ENCODE measurements at places on chromosomes 2 and 18.

GRCh38 chr2:29806461-29806860, 114.9 kb downstream of the ALK start:
- DNase-seq = no peak

DNA sequence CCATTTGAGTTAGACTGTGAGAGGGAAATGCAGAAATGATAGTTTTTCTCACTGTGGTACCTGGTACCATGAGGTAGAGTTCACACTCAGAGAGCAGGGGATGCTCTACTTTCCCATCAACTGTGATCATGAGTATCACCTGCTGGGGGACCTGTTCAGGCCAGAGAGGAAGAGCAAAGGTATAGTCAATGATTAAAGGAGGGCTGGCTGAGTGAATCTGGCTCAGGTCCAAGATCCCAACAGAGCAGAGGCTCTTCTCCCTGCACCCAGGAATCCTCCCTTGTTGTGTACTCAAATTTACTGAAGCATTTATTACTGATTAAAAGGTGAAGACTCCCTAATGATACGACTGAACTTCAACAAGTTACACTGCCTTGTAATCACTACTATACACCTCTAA, 104.6 kb upstream of the CHRNA1 start:
- no peak for DNase-seq

GRCh38 chr18:69949538-69949936, 1.9 kb upstream of the CD226 start:
- no peak for DNase-seq

- no peak for DNase-seq
Measured at GRCh38 chr2:235601960-235602704, 108.3 kb downstream of the AGAP1 start.

GRCh38 chr2:9549420-9549819, 6.2 kb downstream of the ADAM17 start:
- DNase-seq = no peak

DNA sequence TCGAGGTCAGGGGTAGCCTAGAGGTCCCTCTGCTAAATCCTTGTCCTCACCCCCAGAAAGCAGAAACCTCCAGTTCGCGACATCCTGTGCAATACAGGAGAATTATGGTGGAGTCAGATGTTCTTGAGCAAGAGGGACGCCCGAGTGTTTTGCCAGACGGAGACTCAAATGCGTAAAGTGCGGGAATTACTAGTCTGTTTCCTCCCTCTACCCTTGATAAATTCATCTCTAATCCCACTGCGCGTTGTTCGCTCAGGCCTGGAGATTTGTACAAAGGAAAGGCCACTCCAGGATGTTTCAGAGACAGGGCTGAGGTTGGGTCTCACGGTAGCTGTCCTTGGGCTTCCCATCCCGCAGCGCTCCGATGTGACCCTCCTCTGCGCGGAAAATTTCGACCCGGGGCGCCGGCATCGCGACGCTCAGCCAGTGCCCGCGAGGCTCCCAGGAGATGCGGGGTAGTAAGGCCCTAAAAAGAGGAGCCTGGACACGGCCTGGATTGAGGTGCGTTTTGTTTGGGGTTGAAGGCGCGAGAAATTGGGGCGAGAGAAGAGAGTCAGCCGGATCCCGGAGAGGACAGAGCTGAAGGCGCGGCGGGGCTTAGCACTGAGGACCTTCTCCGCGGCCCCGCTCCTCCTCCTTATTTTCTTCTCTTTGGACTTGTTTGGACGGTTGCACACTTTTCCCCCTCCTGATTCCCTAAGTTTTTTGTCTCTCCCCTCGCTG, 2.6 kb upstream of the NEUROD1 start:
- no peak for DNase-seq

DNA sequence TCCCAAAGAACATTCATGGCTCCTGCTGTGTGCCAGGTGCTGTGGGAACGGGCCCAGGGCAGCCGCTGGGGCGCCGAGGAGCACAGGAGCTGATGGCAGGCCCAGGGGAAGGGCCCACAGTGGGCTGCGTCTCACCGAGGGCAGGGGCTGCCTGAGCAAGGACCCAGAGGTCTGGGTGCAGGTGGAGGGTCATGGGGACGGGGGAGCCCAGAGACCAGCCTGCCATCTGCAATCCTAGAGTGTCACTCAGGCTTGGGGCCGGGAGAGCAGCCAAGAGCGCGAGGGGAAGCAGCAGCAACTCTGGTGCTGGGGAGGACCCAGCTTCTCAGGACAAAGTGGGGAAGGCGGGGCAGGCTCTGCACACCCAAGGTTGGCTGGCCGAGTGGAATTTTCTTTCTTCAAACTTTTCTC, 207.4 kb downstream of the HDAC4 start:
- DNase-seq = no peak

- no peak for DNase-seq
Measured at GRCh38 chr2:207139552-207139951, 26.2 kb downstream of the KLF7 start.

- DNase-seq = no peak
Measured at GRCh38 chr2:235560345-235560744, 66.5 kb downstream of the AGAP1 start.

GRCh38 chr2:132577686-132578085, 92.3 kb downstream of the LYPD1 start:
- no peak for DNase-seq
